ENCODE measurements at places on chromosomes 7 and 10.

DNA sequence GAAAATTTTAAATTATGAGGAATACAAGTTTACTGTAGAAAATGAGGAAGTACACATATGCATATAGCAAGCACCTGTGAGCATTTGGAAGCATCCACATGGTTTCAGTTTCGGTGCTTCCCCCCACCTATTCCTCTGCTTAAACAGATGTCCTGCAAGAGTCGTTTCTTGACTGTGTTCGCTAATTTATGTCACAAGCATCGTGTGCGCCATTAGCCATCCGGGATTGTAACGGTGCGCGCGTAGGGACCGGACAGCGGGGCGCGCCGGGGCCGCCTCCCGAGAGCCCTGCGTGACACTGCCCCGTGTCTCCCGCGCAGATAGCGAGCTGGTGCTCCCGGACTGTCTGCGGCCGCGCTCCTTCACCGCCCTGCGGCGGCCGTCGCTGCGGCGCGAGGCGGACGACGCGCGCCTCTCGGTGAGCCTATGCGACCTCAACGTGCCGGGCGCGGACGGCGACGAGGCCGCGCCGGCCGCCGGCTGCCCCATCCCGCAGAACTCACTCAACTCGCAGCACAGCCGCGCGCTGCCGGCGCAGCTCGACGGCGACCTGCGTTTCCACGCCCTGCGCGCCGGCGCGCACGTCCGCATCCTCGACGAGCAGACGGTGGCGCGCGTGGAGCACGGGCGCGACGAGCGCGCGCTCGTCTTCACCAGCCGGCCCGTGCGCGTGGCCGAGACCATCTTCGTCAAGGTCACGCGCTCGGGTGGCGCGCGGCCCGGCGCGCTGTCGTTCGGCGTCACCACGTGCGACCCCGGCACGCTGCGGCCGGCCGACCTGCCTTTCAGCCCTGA lies 90.9 kb downstream of the NEURL1 start:
- DNase-seq, result peak; percentile 71

- DNase-seq, result no peak
These were observed at the start of gene BLNK for GRCh38 chr10:96271016-96271815. BLNK (minus strand) TSS chr10:96271569; CDS start chr10:96271398, 171 bp downstream.

- no peak for DNase-seq
These were observed 16.3 kb downstream of the CUBN start for GRCh38 chr10:17113346-17113745.

- DNase-seq, result no peak
These were observed 216.9 kb downstream of the C7orf25 start for GRCh38 chr7:42694894-42695507.

DNA sequence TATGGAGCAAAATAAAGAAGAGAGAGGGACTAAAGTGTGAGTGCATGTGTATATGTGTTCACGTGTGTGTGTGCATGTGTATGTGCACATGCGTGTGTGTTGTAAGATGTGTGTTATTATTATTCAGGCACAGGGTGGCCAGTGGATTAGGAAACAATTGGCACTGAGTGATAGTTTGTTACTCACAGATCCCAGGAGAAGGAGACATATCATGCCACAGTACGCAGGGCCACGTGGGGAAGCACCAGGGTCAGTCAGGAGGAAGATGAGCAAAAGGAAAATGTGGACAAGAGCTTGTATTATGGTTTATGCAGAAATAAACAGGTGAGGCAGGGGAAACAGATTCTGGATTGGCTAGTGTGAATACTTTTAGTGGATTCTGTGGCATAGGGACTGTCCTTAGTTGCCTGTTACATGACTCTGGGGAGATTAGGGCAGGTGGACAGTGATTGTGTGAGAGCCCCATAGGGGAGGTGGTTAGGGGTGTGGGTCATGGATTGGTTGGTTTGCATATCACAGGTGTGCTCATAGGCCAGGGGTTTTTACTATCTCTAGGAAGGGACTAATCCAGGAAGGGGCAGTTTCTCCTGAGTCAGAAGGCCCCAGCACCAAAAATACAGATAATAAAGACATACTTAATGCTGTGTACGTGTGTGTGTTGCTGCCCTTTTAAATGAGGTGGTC lies 90.0 kb downstream of the PLXDC2 start:
- DNase-seq, result no peak

DNA sequence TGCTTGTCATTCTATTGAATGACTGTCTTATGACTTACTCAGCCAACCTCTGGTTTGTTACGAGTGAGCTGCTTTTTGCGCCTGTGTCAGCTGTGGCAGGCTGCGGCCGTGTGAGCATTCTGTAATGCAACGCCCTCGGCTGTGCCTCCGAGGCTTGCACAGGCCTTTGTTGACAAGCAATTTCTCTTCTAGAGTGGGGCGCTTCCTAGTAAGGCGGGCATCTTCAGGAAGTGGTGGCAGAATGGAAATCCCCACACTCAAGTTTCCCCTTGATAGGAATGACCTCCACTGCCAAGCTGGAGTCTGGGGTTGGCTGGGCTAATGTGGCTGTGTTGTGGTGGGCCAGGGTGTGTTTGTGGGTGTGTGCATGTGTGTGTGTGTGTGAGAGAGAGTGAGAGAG lies 20.2 kb upstream of the TMEM178B start:
- DNase-seq, result no peak

GRCh38 chr10:122154545-122155366 lies 116.3 kb upstream of the BTBD16 start:
- no peak for DNase-seq

GRCh38 chr7:53218730-53219504 lies 183.5 kb downstream of the POM121L12 start:
- no peak for DNase-seq

DNA sequence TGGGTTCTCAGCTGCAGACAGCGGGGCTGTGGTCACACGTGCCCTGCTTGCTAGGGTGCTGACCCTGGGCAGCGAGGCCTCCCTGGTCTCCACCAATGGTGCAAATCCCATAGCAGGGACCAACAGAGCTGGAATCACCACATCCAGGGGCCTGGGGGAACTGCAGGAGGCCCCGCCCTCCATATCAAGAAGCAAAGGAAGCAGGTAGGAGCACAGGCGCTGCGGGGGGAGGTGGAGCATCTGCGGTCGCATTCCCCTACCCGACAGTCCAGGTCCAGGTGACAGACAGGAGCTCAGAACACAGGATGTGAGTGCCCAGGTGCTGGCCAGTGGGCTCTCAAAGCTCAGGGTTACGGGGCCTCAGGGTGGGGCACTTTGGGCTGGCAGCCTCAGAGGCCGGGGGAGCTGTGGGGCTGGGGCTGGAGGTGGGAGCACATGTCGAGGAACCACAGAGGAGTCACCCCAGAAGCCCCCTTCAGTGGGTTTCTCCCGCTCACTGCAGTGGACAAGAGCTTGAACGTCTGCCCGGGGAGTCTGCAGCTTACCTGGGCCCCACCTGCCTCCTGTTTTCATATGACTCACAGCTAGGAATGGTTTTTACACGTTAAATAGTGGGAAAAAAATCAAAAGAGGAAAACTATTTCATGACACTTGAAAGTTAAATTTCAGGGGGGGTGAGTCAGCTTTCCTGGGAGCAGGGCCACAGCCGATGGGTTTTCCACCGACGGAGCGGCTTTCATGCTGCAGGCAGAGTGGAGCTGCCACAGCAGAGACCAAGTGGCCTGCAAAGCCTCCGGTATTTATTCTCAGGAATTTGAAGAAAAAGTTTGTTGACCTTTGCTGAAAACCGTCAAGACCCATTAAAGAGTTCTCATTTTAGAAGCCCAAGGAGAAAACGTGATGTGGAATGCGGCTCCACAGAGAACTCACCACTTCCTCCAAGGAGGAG lies 148.7 kb upstream of the PPP2R2D start:
- no peak for DNase-seq

DNA sequence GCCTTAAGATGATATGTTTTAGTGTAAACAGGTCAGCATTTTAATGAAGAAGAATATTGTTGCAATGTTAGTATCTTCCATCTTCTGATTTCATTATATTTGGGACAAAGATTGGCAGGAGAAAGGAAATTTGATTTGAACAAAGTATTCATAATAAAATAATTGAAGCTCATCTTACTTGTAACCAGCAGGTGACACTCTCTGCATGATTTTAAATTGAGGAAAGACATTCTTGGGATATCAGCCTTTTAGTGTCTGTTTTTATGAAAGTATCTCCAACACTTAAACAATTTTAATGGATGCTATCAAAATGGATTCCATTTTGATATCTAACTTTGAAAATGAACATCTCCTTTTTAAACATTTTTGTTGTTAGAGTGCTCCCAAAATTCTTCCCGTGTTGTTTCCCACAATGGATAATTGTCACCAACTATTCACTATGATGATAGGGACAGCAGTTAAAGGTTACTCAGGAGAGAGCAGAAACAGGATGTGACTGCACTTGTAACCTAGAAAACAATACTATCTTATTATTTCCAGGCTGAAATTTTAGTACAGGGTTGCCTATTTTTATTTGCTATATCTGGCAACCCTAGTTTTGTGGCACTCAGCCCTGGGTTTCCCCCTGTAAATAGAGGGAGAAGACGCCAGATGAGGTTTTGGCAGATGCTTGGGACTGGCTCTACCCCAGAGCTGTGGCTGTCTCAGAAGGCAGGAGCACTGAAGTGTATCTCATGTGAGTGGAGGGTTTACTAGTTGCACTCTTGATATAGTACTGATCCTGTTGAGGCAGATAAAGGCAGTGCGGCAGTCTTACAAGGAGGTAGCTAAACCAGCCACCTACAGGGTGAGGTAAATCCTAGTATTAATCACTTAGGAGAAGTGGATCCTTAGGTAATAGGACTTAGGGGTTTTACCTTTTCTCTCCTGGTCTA lies 31.0 kb upstream of the ABCB4 start:
- DNase-seq, result no peak

- DNase-seq, result peak; percentile 43
These were observed 33.1 kb upstream of the NEUROD6 start for GRCh38 chr7:31373337-31374289.

- no peak for DNase-seq
These were observed 15.4 kb downstream of the ZNF316 start for GRCh38 chr7:6652446-6653011.

GRCh38 chr10:20745556-20746375 lies 151.3 kb downstream of the NEBL start:
- no peak for DNase-seq

DNA sequence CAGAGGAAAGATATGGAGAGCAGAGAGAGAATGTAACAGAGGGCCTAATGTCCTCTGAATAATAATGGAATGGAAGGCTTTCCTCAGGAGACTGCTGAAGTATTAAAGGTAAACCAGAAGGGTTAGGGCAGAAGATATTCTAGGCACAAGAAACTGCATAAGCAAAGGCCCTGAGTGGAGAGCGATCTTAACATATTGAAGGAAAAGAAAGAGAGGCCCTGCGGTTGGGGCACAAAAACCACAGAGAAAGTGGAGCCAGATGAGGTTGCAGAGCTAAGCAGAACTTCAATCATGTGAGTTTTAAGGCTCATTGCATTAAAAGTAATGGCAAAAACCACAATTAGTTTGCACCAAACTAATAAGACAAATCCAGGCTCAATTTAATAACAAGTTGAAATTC lies 115.8 kb upstream of the VSTM2A start:
- DNase-seq, result no peak

GRCh38 chr10:86403183-86403797 lies 36.7 kb upstream of the GRID1 start:
- DNase-seq, result no peak

DNA sequence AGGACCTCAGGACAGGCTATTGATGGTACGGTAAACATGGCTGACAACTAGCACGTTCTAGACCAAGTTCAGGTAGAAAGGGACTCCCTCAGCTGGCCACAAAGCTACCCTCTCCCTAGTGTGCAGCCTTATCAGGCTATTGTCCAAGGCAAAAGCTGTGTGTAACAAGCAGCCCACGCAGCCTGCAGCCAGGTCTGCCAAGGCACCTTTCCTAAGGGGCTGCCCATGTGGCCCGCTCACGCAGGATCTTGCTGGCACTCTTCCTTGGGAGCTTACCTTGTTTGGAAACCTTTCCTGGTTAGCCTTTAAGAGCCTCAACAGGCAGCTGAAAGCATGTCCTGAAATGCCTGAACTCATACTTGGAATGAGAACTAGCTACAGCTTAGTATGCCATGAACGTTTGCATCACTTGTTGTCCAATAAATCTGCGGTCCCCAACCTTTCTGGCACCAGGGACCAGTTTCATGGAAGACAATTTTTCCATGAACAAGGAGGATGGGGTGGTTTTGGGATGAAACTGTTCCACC lies 51.7 kb downstream of the SYPL1 start:
- DNase-seq, result no peak

- DNase-seq, result no peak
These were observed 16.9 kb upstream of the NFE2L3 start for GRCh38 chr7:26135076-26135475.

DNA sequence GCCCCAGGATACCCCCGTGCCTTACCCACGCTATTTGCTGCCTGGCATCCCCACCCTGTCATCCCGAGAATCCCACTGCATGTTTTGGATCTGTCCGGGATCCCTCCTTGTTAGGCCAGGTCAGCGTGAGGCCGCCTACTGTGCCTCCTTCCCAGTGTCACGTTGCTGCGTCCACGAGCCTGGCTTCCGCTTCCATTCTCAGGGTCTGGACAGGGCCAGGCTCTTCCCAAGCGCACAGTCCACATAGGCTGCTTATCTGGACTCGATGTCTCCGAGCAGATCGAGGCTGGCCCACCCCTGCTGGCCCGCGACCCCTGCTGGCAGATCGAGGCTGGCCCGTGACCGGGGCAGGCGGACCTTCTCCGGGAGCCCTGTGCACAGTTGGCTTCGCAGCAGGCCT lies 27.1 kb downstream of the FOXK1 start:
- no peak for DNase-seq

DNA sequence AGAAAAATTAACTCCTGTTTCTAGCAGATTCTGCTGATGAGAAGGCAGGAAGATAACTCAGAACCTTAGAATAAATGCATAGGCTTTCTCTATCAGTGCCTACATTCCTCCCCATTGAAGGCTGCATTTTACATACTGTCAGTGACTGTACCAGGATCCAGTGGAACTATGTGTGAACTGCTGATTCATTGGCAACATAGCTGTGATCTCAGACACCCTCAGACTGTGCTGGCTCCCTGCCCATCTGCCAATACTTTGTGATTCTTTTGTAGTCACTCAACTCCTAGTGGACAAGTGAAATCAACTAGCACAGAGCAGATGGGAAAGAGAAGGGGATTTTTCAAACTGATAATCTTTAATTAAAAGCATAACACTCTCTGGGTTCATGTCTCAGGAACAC lies 375.8 kb downstream of the MDFIC start:
- no peak for DNase-seq

DNA sequence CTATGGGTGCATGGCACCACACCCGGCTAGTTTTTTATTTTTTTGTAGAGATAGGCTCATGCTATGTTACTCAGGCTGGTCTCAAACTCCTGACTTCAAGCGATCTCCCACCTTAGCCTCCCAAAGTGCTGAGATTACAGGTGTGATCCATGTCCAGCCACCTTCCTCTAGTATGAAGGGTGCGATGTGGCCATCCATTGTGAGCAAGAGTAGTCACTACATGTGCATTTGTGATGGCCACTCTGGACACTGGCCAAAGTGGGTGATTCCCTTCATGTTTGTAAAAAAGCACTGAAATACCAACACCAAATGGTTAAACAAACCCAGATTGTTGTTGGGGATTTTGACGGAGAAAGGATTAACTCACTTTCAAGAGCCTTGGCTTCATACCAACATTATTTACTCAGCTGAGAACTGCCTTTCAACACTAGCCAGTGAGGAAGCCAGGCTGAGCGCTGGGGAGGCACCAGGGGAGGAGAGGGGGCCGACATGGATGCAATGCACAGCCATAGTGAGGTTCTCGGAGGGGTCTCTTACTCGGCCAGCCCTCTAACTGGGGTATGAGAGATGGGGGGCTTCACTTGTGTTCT lies 198.1 kb upstream of the LYZL2 start:
- no peak for DNase-seq
